ENCODE measurements at places on chromosomes 3 and 15.

DNA sequence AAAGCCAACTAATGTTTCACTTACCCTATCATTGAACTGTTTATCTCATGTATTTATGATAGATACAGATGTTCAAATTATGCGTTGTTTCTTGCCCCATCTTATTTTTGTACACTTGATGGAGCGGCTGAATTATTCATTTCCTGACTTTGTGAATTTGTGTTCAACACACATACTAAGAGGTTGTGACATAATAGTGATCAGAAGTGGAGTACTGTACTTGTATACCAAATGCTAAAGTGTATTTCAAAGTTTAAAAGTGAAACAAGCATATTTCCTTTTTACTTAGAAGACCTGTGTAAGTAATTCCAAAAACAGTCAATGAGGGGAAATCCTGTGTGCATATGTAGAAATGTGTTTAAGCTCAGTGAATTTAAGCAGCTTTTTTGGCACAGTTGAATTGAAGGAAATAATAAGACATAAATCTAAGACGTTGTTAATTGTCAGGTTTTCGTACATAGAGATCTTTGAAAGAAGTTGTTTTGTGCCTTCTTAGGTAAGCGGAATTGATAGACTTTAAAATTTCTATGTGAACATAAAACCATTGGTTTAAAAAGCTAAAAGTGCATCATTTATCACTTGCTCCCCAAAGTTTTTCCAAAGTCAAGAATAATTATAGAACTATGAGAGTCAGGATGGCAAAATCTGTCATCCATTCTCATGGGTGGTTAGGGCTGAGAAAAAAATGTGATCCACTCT lies 1.9 kb downstream of the NFKBIZ start:
- no peak for DNase-seq

- DNase-seq: no peak
Observed at GRCh38 chr3:17850448-17850847, 108.0 kb upstream of the TBC1D5 start.

DNA sequence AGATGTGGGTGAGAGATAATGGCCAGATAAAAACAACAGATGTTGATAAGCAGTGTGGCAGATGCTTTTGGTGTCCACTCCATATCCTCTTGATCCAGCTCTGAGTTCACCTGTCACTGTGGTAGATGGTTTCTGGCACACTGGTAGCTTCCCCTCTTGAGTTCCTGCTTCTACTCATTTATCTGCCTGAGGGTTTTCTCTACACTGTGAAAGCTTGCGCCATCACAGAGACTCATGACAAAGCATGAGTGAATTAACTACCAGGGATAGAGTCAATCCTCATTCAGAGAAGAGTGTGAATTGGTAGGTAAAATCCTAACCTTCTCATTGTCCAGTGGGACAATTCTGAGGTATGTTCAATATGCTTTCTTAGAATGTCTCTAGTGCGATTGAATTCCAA lies 50.0 kb upstream of the ARHGEF26 start:
- DNase-seq: no peak

GRCh38 chr3:174342941-174343501 lies 516.1 kb upstream of the NAALADL2 start:
- no peak for DNase-seq

DNA sequence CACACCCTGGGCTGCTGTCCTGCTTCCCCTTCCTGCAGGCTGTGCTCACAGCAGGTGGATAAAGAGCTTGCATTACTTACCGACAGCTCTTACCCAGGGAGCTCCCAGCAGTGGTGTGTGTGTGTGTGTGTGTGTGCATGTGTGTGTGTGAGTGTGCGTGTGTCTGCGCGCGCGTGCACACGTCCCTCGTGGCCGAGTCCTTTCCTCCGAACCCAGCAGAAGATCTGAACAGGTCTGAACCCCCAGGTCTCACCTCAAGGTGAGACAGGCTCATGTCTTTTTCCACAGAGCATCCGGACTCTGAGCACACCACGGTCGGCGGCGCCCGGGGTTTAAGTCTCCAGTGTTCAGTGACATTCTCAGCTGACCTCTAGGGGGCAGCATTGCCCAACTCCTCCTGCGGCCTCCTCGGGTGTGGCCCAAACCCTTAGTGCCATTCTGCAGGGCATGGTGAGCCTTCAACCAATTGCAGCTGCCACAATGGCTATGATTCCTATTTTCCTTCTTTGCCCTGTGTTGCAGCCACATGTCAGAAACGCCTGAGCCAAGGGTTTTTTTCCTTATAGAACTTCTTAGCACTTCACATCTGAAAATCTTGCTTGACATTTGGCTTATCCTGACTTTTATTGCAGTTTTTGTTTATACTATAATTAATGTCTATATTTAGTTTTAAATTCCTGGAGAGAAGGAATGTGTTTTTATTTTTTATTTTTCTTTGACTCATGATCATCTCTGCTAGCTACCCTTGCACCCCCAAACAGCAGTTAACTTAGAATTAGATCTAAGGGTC lies 64.1 kb upstream of the KLHL25 start:
- peak; percentile 60 for DNase-seq

- DNase-seq: no peak
Observed at GRCh38 chr3:45664578-45664977, 24.6 kb upstream of the SACM1L start.

DNA sequence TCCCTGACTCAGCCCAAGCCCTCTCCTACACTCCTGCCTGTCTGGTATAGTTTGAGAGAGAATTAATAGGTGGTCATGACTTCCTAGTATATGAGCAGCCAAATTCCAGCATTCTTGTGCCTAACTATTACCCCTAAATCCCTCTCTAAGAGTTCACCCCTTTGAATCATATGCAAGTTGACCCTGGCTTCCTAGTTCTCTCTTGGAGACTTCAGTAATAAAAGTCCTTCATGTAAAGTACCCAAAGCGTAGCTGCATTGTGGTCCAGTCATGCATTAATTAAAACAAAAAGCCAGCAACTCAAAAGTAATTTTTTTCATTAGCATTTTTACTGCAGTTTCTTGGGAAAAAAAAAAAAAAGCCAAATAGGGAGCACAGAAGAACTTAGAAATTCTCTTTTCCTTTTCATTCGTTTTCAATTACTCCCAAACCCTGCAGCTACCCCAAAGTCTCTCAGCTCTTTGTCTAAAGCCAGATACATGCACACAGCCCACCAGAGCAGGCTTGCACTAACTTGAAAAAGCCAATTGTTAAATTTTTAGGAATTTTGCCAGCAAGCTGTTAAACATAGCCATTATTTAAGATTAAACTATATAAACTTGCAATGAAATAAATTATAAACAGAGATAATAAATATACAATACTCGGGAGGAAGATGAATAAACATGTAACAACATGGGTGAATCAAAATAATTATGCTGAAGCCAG lies 50.1 kb upstream of the STT3B start:
- no peak for DNase-seq

GRCh38 chr15:50753463-50753862 lies 12.0 kb downstream of the SPPL2A start:
- DNase-seq: no peak

- no peak for DNase-seq
Observed at GRCh38 chr15:75725719-75726607, 13.3 kb upstream of the CSPG4 start.

DNA sequence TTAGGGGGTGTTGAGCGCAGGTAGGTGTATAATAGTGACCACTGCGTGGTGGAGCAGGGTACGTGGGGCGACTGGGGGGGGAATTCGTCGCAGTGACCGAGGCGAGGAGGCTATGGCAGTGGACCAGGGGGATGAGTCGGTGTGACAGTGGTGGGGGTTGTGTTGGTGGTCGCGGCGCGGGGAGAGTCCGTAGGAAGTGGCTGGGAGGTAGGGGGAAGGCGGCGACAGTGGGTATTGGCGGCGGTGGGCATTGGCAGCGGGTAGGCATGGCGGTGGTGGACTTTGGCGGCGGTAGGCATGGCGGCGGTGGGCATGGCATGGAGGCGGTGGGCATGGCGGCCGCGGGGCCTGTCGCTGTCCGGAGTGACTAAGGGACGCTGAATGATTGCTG lies 739 bp downstream of the SNRPN start:
- DNase-seq: no peak

DNA sequence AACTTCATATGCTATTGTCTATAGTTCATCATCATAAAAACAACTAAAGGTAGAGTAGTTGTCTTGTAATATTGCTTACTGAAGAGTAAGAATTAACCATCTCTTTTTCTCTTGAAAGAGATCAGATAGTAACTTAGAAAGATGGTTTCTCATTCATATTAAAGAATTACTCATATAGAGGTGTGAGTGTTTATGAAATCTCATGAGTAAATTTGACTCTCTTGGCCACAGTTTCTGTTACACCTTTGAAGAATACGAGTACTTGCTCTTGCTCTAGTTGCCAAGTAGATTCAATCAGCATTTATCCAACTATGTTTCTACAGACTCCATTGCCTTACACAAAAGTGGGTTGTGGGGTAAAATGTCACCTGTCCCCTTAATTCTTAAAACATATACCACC lies 247.4 kb upstream of the MANF start:
- DNase-seq: no peak

GRCh38 chr15:31049682-31050615 lies 51.6 kb downstream of the TRPM1 start:
- DNase-seq: no peak

DNA sequence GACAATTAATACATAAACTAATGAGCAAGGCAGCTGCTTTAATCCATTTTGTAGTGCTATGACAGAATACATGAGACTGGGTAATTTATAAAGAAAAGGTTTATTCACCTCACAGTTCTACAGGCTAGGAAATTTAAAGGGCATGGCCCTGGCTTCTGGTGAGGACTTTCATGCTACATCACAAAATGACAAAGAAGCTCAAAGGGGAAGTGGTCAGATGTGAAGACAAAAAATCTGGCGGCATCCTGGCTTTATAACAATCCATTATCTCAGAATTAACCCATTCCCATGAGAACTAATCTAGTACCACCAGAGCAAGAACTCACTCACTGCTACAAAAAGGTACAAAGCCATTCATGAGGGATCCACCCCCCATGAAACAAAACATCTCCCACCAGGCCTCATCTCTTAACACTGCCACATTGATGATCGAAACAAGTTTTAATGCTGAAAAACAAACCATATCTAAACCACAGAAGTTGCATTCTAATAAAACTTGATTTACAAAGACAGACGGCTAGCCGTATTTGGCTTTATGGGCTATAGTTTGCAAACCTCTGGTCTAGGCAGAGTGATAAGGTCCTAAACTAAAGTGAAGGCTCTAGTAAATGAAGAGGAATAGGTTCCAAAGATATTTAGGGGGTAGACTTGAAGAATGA lies 44.2 kb downstream of the GSK3B start:
- DNase-seq: no peak

DNA sequence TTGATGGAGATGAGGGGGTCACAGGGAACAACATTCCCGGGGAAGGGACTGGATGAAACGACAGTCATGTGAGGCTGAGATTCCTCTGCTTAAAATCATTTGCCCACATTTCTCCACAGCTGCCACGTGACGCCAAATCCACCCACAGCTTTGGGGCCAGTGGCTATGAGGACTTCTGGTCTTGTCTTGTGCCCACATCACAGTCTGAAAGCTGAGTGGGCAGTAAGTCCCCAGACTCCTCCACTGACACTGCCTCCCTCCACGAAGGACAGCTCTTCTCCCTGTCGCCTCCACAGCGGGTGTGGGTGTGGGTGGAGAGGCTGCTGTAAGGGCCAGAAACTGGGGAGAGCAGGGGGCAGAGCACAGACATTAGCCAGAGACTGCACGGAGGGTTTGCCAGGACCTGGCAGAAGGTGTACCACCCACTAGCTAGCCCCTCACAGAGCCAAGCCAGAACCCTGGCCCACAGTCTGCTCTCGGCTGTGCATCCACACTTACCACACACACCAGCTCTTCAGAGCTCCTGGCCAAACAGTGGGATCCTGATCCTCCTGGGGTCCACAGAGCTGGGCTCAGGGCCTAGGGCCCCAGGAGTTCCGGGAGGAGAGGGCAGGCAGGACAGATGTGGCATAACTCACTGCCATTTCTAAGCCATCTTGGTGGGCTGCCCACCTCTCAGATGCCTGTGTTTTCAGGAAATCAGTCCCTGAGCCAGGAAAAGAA lies 24.2 kb downstream of the RAB6B start:
- DNase-seq: no peak

GRCh38 chr3:105805404-105805803 lies 63.4 kb downstream of the CBLB start:
- no peak for DNase-seq

DNA sequence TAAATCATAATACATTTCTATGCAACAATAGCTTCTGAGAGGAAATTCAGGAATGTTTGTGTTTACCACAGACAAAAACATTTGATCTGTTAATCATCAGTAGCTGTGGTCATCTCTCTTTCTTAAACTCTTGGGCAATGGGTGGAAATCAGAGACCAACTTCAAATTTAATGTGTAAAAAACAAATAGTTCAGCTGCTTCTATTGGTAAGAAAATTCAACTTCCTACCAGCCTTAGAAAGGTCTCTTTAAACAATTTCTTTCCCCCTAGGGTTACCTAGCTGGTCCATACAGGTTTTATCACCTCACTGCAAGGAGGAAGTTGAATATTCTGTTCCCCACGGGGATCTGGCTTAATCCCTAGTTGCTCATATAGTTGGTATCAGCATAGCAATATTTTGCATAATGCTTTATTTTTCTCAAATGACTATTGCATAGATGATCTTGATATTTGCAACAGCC lies 20.3 kb upstream of the PPP4R2 start:
- no peak for DNase-seq

- DNase-seq: no peak
Observed at GRCh38 chr15:36332301-36332700, 247.1 kb upstream of the CDIN1 start.

DNA sequence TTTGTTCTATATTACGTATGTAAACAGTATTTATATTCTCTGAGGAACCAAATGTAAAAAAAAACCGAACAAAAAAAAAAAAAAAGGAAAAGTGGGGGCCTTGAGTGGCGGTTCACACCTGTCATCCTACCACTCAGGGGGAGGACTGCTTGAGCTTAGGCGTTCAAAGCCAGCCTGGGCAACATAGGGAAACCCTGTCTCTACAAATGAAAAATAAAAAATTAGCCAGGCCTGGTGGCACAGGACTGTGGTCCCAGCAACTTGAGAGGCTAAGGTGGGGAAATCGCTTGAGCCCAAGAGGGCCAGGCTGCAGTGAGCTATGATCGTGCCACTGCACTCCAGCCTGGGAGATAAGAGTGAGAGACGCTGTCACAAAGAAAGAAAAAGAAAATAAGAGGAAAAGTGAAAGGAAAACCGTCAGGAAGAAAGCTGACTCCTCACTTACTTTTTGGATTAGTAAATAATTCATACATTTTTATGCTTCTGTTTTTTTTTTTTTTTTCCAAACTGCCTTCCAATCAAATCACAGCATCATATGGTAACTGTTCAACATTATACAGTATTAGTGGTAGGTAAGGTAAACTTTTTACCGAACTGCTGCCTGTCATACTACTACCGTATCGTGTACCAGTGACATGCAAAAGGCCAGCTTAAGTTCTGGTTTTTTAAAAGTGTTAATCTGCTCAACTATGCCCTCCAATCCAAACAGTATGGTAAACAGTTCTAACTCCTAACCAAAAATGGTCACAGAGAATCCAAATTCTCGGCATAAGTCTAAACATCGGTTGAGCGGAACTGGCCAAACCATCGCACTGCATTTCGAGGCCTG lies 1.2 kb downstream of the PHC3 start:
- no peak for DNase-seq

DNA sequence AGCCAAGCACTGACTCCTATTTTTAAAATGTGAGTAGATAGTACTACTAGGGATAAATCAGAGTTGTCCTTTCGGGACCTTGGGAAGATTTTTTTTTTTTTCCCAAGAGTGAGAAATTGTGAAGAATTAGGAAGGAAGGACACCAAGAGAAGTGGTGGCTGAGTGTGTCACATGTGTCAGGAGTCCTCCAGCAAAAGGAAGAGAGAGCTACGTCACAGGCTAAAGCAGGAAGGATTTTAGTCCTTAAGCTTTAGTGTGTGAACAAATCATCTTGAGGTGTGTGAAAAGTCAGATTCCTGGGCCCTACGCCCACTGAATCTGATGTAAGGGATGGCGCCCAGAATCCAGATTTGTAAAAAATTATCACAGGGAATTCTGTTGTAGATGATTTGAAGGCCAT lies 172.7 kb downstream of the SERPINI1 start:
- DNase-seq: no peak

Data from C1 segment of cervical spinal cord (tissue), 14 donors.